ENCODE measurements at places on chromosomes 1 and 21.

GRCh38 chr1:107365527-107366240 lies 224.8 kb downstream of the NTNG1 start:
- DNase-seq: no peak

DNA sequence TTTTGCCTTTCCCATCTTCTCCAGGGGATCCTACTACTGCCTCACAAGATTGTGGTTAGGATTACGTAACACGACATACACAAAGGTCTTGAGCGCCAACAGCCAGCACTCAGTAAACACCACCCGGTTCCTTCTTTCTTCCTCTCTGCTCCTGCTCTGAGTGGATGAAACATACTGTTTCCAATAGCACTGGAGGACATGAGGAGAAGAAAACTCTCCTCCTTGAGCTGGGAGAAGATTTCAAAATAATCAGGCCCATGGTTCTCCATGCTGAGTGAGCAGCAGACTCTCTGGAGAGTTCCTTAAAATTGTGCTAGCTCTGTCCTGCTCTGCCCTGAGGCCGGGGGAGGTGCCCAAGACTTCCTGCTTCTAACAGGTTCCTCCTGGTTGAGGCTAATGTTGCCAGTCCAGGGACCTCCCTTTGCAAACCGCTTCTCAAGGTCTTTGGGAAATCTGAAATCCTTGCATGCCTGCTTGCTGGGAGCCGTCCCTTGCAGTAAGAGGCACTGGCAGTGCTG lies 29.4 kb upstream of the MX1 start:
- no peak for DNase-seq

DNA sequence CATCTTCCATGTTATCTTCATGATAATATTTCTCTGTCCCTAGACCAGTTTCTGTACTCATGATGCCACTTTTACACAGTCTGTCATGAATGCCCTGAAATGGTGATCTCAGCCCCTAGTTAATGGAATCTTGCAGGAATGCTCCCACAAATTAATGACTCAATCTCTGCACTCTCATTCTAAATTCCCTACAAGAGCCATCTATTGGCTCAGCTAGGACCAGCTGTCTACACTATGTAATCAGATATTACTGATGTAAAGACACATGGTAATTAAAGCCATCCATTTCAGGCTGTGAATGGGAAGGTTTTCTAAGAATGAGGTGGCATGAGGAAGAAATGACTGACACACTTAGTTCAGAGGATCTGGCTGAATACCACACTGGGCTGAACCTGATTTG lies 199.1 kb upstream of the KCND3 start:
- DNase-seq: no peak

DNA sequence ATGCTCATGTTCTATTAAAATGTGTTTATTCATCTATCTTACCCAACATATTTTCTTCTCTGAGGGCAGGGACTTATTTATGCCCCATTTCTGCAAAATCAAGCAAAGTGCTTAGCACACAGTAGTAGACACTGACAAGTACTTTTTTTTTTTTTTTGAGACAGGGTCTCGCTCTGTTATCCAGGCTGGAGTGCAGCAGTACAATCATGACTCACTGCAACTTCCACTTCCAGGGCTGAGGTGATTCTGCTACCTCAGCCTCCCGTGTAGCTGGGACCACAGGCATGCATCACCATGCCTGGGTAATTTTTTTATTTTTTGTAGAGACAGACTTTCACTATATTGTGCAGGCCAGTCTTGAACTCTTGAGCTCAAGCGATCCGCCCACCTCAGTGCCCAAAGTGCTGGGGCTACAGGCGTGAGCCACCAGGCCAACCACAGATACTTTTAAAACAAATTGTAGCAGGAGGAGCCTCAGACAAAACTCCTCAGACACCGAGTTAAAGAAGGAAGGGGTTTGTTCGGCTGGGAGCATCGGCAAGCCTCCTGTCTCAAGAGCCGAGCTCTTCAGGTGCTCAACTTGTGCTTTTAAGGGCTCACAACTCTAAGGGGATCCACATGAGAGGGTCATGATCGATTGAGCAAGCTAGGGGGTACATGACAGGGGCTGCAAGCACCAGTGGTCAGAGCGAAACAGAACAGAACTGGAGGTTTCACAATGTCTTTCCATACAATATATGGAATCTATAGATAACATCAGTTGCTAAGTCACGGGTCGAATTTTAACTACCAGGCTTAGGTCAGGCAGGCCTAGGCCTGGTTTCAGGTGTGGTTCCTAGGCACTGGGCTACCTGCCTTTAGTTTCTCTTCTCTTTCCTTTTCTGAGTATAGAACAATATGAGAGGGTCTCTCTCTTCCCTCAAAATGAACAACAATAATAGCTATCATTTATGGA lies 5.7 kb upstream of the TMEM167B start:
- no peak for DNase-seq

DNA sequence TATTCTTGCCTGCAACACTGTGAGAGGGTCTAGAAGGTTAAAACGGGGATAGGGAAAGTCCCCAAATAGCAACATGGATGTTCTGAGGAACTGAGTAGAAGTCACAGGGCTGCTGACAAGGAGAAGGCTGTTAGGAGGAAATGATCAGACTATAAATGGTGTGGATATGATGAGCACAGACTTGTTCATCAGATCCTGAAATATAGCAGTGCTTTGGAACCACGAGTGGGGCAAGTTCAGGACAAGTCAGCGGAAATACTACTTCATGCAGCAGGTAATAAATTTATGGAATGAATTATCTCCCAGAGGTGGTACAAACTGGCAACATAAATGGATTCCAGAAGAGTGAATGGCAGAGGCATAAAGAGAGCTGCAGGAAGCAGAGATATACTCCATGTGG lies 3.2 kb upstream of the KIAA0040 start:
- DNase-seq: no peak

- no peak for DNase-seq
Measured at GRCh38 chr1:198543670-198544260, 3.3 kb upstream of the ATP6V1G3 start.

DNA sequence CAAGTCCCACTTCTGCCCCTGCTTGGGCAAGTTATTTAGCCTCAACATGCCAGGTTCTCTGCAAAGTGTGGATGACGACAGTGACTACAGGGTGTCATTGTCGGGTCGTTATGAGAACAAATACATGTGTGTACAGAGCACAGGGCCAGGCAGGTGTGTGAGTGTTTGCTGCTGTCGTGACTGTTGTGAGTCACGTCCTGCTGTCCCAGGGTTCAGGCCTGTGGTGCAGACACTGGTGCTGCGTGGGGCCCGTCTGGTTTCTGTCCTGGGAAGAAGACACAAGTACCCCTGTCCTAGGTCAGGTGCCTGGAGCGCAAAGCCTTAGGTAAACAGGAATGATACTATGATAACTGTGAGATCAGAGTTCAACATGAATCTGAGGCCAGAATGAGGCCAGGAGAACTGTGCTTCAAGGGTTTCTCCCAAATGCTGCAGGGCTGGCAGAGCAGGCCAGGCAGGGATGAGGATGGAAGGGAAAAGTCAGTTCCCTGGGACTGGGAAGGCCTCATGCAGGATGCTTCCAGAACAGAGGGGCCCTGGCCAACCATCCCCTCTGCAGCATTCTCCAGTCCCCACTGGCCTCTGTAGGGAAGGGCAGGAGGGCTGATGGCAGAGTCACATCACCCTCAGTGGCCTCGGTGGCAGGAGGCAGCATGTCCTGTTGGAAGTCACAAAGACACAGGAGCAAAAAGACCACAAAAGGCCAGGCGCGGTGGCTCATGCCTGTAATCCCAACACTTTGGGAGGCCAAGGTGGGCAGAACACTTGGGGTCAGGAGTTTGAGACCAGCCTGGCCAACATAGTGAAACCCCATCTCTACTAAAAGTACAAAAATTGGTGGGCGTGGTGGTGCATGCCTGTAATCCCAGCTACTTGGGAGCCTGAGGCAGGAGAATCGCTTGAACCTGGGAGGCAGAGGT lies 15.7 kb downstream of the GPR157 start:
- DNase-seq: no peak

GRCh38 chr1:94434365-94435045 lies 16.3 kb downstream of the ABCD3 start:
- DNase-seq: peak; percentile 9

DNA sequence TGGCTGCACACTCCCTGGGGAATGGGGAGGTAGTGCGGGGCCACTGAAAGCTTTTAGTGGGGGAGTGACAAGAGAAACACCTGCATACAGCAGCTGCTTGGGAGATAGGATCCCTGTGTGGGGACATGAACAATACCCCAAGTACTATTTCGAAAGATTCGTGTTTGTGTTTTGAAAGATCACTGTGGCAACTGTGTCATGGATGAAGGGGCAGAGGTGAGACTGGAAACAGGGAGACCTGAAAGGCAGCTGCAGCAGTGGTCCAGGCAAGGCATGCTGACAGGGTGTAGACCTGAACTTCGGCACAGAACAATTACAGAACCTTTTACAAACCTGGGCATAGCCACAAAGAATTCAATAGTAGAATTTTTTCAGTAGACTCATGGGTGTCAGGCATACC lies 32.9 kb downstream of the TENT5C start:
- no peak for DNase-seq

DNA sequence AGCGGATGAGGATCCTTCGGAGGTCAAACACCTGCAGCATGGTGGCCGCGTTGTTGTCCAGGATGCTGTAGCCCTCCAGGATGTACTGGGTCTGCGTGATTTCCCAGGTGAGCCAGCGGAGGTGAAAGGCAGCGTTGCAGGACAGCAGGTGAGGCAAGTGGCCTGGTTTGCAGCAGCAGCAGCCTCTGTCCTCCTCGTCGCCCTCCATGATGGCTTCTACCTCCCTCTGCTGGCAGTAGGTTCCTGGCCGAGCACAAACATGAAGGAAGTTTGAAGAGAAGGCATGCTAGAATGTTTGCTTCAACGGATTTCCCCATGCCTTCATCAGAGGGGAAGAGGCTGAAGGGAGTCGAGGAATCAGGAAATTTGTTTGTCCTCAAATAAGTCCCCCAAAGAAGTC lies 74.7 kb downstream of the NTPCR start:
- peak; percentile 44 for DNase-seq

- DNase-seq: no peak
Measured at GRCh38 chr1:33401471-33401870, 29.4 kb downstream of the PHC2 start.

GRCh38 chr1:96074876-96075577 lies 646.6 kb upstream of the PTBP2 start:
- no peak for DNase-seq

- no peak for DNase-seq
Measured at GRCh38 chr21:46149205-46149901, 6.0 kb downstream of the FTCD start.

GRCh38 chr1:8397511-8397910 lies 79.6 kb downstream of the SLC45A1 start:
- peak; percentile 69 for DNase-seq

- DNase-seq: no peak
Measured at GRCh38 chr1:52558941-52559340, 6.0 kb upstream of the TUT4 start.

DNA sequence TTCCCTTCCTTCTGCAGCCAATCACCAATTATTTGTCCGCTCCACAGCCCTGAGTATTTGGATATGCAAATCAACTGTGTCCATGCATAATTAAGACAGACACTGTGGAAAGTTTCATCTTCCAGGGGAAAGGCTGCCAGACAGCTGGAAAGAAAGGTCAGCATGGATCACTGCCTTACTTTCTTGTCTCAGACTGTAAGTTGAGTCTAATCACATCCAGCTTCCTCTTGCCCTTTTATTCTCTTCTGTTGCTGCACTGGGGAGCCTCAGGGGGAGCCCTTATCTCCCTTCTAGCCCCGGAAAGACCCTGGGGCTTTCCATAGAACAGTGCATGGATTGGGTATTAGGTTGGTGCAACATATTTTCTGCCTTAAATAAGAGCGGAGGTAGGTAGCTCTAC lies 182.9 kb downstream of the OMA1 start:
- DNase-seq: no peak

GRCh38 chr1:226576601-226577000 lies 28.0 kb downstream of the STUM start:
- no peak for DNase-seq

DNA sequence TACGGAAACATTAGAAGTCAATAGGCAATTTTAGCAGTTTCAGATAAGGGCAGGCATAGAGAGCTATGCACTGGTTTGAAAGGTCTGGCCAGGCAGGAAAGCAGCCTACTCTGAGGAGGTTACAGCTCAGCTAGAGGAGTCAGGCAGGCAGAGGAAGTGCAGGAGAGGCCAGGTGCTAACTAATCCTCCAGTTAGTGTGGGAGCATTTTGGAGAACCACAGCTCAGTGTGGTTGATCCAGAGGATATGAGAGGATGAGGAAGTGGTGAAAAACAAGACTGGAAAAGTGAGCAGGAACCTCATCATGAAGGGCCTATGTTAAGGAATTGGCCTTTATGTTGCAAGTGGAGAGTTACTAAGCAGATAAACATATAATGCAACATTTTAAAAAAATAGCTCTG lies 282.4 kb upstream of the SGIP1 start:
- DNase-seq: no peak

DNA sequence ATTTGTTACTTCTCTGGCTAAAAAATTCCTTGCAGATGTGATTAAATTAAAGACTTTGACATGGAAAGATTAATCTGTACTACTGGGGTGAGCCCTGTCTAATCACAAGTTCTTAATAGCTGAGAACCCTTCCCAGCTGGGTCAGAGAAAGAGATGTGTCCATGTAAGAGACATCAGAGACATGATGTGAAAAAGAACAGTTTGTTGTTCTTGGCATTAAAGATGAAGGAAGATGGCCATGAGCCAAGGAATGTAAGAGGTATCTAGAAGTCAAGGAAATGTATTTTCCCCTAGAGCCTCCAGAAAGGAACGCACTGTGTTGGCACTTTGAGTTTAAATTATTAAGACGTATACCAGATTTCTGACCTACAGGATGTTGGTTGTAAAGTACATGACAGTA lies 1271.5 kb upstream of the PRMT6 start:
- no peak for DNase-seq

GRCh38 chr1:175147569-175147968 lies 45.0 kb downstream of the KIAA0040 start:
- DNase-seq: no peak

- no peak for DNase-seq
Measured at GRCh38 chr1:167161242-167161641, 59.4 kb upstream of the POU2F1 start.

DNA sequence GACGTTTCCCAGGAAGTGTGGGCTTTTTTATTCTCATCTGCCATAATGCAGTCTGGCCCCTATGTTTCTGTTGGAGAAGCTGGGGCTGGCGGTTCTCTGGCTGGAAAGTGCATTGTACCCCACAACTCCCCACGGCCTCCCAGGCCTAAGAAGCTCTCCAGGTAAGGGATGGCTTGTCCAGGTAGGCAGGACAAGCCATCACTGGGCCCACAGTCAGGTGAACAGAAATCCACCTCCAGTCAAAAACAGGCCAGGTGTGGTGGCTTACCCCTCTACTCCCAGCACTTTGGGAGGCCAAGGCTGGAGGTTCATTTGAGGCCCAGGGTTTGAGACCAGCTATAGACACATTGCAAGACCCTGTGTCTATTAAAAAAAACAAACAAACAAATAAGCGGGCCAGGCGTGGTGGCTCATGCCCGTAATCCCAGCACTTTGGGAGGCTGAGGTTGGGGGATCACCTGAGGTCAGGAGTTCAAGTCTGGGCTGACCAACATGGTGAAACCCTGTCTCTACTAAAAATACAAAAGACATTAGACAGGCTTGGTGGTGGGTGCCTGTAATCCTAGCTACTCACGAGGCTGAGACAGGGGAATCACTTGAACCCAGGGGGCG lies 3.1 kb upstream of the WNT9A start:
- DNase-seq: no peak

GRCh38 chr1:198660341-198661261 lies 21.8 kb downstream of the PTPRC start:
- DNase-seq: no peak
